Right atrium auricular region (tissue), 2 donors: ENCODE measurements at places on chromosomes 3 and 15. TPM values are rescaled to one million over a fixed set of nuclear protein-coding genes. Genes with fewer than 3 reads are reported as not detected.

DNA sequence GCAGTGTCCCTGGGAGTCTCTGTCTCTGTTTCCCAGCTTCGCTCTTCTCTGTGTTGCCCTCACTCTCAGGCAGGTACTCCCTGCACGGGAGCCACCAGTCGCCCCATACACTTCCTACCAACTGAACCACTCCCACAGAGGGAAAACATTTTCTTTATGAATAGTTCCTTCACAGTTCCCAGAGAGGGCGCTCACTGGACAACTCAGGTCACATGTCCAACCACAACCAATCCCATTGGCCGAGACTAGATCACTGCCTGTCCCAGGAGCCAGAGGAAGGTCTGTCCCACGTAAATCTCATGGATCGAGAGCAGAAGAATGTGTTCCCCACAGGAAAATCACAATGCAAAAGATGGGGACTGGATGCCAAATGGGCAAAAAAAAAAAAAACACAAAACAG is 26.1 kb downstream of the GRK7 start:
- DNase-seq: no peak

- DNase-seq: no peak
These were observed 7.9 kb downstream of the CCR4 start for GRCh38 chr3:32959371-32959770.

DNA sequence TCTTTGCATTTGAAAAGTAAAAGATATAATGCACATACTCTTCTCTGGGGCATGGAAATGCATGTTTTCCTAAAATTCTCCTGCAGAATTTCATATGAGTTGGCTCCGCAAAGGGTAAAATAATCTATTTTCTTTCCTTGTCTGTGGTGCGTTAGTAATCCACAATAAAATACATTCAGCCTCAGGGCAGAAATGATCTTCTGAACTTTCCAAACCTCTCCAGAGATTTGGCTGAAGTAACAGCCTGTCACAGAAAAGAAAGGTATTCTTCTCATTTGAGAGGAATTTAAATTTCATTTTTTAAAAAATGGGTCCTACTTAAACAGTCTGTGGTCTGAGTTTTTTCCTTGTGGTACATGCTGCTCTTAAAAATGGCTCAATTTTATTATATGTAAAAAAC is 182.7 kb upstream of the DCBLD2 start:
- DNase-seq: no peak

GRCh38 chr3:14902719-14903118 is 44.7 kb upstream of the NR2C2 start:
- peak; percentile 78 for DNase-seq

DNA sequence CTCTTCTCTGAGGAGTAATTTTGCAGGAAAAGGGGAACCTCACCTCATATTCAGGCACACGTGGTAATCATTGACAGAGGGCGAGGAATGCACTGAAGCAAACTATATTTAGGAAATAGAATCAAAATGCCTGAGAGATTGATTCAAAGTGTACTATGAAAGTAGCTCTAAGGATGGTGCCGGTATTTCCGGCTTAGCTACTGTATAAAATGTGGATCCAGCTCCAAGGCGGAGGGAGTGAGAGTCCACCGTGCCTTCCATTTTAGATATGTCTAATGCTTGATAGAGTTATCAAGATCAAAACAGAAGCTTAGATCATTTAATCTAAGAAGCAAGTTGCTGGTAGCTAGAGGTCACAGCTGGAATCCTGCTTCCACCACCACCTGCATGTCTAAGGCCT is 33.0 kb downstream of the GOLIM4 start:
- no peak for DNase-seq

DNA sequence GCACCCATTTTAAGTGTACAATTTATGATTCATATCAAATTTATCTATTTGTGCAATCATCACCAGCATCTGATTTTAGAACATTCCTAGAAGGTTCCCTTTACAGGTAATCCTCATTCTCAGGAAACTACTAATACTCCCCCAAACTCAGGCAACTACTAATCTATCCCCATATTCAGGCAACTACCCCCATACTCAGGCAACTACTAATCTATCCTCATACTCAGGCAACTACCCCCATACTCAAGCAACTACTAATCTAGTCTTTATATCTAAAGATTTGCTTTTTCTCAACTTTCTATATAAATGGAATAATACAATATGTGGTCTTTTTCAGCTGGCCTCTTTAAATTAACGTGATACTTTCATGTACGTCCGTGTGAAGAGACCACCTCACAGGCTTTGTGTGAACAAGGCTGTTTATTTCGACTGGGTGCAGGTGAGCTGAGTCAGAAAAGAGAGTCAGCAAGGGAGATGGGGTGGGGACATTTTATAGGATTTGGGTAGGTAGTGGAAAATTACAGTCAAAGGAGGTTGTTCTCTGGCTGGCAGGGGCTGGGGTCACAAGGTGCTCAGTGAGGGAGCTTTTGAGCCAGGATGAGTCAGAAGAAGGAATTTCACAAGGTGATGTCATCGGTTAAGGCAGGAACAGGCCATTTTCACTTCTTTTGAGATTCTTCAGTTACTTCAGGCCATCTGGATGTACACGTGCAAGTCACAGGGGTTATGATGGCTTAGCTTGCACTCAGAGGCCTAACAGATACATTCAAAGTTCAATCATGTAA is 1444.5 kb upstream of the CADM2 start:
- DNase-seq: no peak

DNA sequence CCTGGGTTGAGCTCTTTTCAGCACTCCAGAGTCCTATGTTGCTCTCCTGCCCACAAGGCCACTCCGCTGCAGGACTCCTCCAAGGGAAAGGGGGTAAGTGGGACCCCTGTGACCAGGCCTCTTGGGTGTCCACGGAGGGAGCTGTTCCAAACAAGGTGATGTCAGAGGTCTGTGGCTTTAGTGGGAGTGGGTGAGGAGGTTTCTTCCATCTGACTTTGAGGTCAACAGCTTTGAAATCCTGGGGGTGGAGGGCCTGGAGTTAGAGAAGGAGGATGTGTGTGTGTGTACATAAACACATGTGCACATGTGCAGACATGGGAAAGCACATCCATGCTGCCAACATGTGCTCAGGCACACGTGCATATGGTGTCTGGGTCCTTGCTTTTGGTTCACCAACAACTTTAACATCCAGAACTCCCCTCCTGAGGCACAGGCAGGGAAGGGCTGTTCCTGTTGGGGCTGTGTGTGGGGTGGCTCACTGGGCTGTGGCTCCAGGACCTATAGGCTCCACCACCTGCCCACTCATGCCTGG is 51.4 kb upstream of the TMEM115 start:
- DNase-seq: no peak

GRCh38 chr3:111541911-111542483 is at the start of gene CD96:
TSS of gene CD96 (plus strand) at chr3:111542197. CDS start at chr3:111542249, 52 bp downstream.
- no peak for DNase-seq

DNA sequence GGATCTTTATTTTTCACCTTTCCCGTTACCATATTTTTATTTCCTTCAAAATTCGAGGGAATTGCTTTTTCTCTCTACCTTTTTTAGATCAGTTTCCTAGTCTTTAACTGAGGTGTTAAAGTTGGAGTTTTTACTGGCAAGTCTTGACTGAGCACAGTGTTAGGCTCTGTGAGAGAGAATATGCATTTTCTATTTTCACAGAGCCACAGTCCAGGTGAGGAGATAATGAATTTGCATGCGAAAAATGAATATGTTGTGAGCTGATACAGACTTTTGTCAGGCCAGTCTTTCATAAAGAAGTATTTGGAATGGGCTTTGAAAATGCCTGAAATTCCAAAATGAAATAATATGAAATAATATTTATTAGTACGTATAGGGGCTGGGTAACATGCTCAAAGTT is 31.9 kb downstream of the MME start:
- DNase-seq: no peak

DNA sequence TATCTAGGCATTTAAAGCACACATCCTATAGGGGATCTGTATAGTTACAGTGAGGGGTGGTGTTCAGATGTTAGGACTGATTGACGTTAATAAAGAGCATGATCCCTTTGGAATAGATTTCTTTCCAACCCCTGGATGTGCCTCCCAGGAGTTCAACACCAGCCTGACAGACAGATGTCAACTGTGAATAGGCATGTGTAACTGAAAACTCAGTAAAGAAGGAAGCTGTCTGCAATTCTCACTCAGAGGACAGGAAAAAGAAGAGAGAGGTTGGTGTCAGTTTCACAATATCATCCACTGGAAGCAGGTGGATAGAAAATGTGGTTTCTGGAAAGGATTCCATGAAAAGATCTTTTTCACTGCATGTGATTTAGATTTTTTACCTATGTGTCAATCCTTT is 396.3 kb downstream of the NSUN3 start:
- DNase-seq: no peak

- DNase-seq: no peak
These were observed 483.1 kb upstream of the EPHA6 start for GRCh38 chr3:96331341-96331740.

DNA sequence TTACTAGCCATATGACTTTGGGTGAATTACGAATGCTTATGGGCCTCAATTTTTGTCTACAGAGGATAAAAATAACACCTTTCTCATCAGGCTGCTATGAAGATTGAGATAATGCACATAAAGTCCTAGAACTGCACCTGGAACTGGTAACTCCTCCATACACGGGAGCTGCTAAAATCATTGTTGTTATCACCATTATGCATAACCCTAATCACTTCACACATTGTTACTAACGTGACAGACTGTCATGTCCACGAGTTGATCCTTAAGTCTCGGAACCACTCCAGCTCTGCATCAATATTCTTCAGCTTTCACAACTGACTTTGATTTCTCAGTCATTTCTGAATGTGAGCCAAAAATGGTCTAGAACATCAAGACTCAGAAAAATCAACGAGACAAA is 64.1 kb downstream of the RFTN1 start:
- DNase-seq: no peak

DNA sequence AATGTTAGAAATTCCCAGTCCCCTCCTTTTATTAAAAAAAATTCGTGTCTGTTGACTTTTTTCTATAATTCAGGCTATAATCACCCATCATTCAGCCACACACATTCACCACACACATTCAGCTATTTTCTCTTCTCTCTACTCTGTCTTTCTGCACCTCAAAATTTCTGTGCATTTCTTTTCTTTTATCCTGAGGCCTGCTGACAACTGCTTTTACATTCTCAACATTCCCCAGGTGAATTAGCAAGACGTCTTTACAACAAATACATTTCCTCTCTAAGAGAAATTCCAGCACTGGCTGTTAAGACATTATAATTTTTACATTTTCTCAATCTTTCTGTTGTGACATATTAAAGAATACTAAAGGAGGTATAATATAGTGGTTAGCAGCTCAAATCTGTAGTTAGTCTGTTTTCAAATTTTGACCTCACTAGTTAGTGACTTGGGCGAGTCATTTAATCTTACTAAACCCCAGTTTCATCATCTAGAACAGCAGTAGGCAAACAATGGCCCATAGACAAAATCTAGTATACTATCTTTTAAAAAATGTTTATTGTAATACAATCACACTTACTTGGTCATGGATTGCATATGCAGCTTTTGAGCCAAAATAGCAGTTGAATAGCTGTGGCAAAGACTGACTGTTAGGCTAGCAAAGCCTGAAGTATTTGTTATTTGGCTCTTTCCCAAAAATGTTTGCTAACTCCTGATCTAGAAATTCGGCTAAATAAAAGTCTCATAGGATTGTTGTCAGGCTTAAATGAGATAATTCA is 350.7 kb downstream of the NSUN3 start:
- DNase-seq: no peak

DNA sequence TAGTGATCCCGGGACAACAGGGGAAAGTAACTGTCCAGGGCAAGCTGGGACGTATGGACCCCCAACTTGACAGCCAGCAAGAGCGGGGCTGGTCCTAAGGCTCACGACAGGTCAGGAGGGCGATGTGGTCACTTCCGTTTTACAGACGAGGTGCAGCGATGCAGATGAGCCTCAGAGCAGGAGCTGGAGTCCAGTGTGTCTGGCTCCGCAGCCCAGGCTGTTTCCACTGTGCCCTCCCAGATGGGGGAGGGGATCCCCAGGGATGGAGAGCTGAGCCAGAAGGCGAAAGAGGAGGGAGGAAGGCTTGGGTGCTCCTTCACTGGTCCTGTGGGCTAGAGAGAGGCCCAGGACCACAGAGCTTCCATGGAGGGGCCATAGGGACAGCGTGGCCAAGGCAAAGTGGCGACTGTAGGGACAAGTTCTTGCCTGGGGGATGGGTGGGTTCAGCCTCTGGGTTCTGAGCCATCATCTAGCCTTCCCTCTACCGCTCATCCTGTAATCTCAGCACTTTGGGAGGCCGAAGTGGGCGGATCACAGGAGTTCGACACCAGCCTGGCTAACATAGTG is 5.7 kb downstream of the SNX33 start:
- DNase-seq: no peak

DNA sequence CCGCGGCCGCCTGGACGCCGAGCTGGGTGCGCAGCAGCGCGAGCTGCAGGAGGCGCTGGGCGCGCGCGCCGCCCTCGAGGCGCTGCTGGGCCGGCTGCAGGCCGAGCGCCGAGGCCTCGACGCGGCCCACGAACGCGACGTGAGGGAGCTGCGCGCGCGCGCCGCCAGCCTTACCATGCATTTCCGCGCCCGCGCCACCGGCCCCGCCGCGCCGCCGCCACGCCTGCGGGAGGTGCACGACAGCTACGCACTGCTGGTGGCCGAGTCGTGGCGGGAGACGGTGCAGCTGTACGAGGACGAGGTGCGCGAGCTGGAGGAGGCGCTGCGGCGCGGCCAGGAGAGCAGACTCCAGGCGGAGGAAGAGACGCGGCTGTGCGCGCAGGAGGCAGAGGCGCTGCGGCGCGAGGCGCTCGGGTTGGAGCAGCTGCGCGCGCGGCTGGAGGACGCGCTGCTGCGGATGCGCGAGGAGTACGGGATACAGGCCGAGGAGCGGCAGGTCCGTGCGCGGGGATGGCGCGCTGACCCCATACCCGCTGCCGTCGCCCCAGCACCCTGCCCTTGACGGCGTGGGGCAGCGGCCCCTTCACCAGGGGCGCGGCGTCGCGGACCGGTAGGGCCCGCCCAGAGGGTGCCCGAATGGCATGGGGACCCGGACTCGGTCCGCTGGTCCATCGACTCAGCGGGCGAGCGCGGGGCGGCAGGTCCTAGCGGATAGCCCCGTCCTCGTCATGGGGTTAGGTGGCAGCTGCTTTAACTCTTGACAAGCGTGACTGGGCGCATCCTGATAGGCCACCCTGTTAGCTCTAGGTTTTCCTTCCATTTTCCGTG is 848 bp downstream of the SYNM start:
- DNase-seq: peak; percentile 58

The KATNBL1 gene
- total RNA-seq: 17.8 TPM

The A4GNT gene
- total RNA-seq: not detected

The ITIH1 gene
- not detected for total RNA-seq

The CCDC14 gene
- 7.7 TPM for total RNA-seq

The TSC22D2 gene
- total RNA-seq: 18.1 TPM
